ENCODE measurements at places on chromosomes 7 and 10.
A peak's percentile ranks its signal among the peaks of the same experiment; 100 is the strongest.

GRCh38 chr10:30865141-30865926, 166.3 kb downstream of the ZNF438 start:
- DNase-seq, result no peak

DNA sequence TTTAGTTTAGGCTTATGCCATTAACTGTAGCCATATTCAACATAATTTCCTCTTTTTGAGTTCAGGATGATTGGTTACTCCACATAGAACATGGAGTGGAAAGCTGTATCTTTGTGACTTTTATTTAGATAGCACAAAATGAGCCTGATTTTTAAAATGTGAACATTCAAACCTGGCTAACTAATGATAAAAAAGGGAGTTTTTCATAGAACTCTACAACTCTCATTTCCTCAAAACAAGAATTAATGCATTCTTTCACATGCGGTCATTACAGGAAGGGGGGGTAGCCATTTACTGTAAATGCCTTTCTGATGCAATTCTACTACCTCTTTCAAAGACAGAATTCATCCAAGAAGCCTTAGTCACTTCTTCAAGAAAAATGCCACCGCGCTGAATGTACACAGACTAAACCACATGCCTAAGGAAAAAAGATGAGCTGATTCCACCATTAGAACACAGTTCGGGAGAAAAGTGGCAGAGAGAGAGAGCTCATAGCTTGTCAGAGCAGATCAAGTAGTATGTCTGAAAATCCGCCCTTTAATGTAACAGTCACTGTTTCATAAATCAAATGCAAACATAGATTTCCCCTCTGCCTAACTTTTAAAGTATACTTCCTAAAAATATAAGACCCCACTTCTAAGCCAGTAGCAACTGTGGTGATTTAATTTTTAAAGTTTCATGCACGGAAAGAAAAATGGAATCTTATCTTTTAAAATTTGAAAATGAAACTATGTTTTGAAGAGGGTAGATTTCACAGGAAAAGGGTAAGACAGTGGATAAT, 226.4 kb upstream of the KLF14 start:
- DNase-seq, result peak; percentile 59

DNA sequence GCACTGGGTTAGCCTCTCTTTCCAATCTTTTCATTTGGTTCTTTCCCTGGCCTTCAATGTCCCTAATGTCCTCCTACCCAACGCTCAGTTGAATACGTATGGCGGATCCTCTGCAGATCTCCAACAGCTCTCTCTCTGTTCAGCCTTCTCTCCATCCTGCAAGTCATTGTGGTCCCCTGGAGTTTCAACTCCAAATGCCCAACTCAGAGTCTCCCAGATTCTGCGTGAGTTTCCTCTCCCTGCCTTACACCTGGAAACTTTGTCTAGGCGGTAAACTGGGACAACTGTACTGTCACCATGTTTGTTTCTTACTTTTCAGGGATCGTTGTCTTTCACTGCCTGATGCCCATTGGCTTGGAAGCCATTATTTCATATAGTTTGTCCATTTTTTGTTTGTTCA, 273.1 kb downstream of the TNS3 start:
- no peak for DNase-seq

GRCh38 chr10:12720217-12720981, 281.1 kb downstream of the CCDC3 start:
- no peak for DNase-seq

DNA sequence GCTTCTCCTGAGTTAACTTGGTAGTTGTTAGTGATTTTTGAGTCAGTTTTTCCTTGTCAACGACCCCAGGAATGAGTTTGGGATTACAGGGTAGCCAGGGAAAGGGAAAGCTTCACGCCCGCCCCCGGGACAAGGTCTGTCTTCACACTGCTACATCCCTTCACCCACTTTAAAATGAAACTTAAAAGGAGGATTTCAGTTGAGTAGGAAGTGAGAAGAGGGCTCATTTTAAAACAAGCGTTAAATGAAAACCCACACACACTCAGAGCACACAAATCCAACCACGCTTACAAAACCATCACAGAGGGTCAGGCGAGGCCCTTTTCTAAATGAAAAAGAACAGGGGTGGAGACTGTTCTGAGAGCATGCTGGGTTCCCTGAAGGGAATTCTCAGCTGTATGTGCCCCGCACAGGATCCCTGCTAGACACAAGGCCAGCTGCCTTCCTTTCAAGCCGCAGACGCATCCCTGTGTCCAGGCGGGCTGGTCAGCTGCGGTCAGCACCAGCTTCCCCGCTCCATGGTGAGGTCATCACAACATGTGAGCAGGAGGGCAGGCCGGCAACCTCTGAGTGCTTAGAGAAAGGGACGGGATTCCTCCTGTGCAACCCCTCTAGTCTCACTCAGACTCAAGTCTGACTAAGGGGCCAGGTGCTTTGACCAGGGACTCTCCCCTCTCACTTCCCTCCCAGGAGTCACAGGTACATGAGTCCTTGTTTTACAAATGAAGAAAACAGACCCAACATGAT, 111.8 kb downstream of the EGFR start:
- DNase-seq, result no peak

GRCh38 chr7:40437498-40437897, 302.7 kb downstream of the SUGCT start:
- no peak for DNase-seq

GRCh38 chr10:23147035-23147434, 45.1 kb upstream of the PTF1A start:
- no peak for DNase-seq

Data from activated naive CD4-positive, alpha-beta T cell treated with anti-CD3 and anti-CD28 coated beads, Interleukin-2, amount 10 ng/mL, durations not matched to agents 7 days and 5 days (primary cell).